Hindlimb muscle (tissue), 1 donor: ENCODE measurements at places on chromosomes 4 and X.

DNA sequence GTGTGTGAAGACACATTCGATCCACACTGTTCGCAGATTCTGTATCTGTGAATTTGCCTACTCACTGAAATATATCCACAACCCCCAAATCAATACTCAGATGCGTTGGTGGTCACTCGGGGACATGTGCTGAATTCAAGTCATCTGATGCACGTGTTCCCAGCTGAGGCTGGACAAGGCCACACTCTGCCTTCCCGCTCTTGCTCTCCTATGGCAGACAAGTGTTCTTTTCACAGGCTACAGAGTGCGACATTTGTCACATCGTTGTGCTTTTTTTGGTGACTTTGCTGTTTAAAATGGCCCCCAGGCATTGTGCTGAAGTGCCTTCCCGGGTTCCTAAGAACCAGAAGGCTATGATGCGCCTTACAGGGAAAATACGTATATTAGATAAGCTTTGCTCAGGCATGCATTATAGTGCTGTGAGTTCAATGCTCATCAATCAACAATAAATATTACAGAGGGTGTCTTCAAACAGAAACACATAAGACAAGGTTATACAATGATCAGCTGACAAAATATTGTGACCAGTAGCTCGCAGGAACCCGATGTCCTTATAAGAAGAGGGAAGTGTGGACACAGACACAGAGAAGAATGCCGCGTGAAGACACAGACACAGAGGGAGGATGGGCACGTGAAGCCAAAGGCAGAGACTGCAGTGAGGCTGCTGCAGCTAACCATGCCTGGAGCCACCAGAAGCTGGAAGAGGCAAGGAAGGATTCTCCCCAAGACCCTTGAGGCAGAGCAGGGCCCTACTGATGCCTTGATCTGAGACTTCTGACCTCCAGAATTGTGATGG is 42.0 kb downstream of the IRF2 start:
- no peak for DNase-seq

DNA sequence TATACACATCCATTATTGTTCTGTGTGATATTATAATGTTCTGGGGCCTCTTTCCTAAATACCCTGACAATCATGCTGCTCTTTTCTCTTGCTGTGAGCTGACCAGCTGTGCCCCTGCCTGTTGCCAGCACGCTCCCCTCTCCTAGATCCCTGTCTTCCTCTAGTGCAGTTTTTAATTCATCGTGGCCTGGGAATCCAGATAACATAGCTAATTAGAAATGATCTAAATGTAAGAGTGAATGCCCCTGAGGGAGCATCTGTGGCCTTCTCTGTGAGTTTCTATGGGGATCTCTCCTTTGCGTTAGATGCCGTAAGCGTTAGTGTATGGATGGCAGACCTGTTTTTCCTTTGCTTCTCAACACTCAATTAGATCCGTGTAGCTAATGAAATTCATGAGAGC is 434.3 kb downstream of the SPRY1 start:
- no peak for DNase-seq

- DNase-seq = no peak
Observed at GRCh38 chr4:102301167-102301566, 44.1 kb downstream of the SLC39A8 start.

DNA sequence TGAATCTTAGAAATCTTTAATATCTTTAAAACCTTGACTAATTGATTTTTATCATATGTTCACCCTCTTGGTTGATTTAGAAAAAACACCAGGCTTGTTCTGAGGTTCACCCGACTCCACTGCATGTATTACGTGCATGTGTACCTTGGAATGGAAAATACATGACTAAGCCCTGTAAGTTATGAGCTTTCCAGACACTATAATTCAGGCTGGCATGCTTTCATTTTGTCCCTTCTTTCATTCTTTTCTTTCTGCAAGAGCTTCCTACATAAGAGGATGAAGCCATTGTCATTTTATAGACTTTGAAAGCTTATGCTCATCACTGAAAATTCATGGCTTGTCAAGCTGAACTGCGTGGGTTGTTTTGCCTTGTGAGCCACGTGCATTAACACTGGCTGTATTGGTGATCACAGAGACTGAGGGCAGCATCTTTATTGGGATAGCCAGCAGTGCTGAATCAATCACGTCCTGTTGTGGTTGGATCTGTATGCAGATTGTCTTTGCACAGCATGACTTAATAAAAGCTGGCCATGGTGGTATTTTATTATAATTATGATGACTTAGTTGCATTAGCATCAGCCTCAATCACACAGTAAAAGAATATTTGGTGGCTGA is 141.9 kb downstream of the SLIT2 start:
- peak; percentile 38 for DNase-seq

DNA sequence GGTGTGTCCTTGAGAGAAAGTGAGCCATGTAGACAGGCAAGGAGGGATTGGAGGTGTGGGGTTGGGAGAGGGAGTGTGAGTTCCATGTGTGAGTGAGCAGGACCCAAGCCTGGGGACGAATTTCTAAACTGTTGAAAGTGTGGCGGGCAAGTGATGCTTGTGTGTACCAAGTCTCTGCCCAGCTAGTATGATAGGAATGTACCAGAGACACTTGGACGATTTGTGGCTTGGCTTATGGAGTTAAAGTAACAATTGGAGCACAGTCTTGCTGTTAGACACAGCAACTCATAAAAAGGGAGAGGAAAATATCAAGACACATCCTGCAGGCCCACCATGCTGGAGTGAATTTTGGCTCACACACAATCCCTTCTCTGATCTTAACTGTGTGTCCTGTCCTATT is 8.5 kb downstream of the PTTG2 start:
- no peak for DNase-seq

GRCh38 chrX:38746102-38746501 is 55.2 kb upstream of the MID1IP1 start:
- no peak for DNase-seq

DNA sequence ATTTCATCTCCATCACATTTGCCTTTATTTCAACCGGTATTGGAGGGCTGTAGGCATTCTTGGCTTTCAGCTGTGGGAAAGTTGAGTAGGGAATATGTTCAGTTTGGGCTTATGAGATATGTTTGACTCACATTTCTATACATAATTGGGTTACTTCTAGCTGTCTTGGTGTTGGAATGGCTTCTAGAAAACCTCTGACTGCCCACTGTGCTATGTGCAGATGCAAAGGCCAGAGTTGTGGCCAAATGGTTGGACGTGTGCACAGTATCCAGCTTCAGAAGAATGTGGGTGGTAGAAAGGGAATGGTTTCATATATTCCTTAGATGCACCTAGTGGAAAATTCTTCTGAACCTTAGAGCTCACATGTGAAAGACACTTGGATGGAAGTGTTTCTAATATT is 92.6 kb upstream of the H2AZ1 start:
- DNase-seq = no peak

GRCh38 chrX:327660-328126 is 9.1 kb upstream of the GTPBP6 start:
- DNase-seq = no peak

DNA sequence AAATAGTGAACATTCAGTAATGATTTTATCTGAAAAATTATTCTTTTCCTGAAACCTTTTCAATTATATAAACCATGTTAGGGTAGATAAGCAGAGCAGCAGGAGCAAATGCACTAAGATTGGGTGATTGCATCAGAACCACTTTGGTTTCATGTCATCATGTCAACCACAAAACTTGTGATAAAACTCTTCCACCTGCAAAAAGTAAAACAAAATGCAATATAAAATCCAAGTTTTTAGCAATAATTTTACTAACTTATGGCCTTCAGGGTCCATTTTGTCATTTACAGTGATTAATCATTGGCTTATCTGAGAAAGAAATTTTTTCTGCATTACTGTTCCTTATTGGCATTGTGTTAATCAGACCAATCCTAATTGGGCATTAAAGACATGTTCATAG is 42.4 kb downstream of the NHS start:
- no peak for DNase-seq

GRCh38 chr4:17619416-17620105 is 5.1 kb downstream of the MED28 start:
- DNase-seq = no peak

GRCh38 chr4:77036206-77036605 is 39.6 kb downstream of the CCNI start:
- no peak for DNase-seq

- no peak for DNase-seq
Observed at GRCh38 chrX:130516123-130516522, 114.3 kb downstream of the RBMX2 start.

GRCh38 chr4:184648054-184648312 is 1.3 kb downstream of the CASP3 start:
- no peak for DNase-seq

DNA sequence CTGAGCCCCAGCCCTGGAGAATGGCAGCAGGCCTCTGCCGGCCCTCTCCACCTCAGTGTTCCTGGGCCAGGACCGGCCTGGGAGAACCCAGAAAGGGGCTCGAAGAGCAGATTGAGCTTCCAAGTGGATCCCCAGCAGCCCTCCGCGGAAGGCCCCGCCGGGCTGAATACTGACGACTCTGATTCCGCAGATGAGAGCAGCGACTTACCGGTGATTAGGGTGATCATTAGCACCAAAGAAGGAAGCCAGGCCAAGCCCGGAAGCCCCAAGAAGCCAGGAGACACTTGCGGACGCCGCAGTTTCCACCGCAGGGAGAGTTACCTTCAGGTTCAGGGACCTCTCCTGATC is 876 bp downstream of the LOC101059915 start:
- no peak for DNase-seq

GRCh38 chr4:169234137-169234855 is 36.5 kb downstream of the SH3RF1 start:
- DNase-seq = no peak

DNA sequence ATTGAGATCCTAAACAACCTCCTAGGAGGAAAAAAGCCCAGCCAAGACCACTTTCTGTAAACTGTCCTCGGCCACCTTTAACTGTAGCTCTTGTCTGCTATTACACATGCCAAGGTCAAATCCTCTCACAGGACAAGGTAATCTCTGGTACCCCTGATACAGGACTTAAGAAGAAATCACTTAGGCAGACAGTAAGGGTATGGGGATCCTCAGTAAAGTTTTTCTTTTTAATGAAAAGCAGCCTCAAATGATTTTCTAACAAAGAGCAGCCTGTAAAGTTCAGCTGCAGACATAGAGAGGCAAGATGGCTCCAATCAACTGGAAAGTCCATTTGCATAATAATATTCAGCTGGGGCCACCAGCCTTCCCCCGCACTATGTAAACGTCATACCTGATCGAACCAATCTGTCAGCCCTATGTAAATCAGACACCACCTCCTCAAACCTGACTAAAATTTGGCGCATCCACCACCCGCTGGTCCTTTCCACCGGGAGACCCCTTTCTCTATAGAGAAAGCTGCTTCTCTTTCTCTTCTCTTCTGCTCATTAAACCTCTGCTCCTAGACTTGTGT is 14.6 kb upstream of the MPP1 start:
- no peak for DNase-seq

- DNase-seq = no peak
Observed at GRCh38 chr4:2923141-2923551, 40.1 kb downstream of the NOP14 start.

- DNase-seq = peak; percentile 82
Observed at GRCh38 chr4:1410491-1411325, 4.5 kb upstream of the NKX1-1 start.

DNA sequence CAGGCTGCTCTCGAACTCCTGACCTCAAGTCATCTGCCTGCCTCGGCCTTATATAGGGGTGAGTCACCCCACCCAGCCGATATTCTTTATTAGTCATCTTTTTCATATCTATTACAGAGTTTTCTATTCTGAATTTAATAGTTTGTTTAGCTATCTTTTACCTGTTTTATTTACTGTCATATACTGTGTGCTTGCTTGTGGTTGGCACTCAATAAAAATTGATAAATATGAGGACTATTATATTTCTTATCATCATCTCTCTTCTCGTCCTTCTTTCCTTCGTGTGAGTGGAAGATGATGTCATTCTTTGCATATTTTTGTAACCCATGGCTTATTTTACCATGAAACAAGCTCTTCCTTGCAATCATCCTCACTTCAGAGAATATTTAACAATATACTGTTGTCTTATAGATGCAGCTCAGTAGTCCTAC is 265.5 kb downstream of the ARHGAP24 start:
- no peak for DNase-seq

DNA sequence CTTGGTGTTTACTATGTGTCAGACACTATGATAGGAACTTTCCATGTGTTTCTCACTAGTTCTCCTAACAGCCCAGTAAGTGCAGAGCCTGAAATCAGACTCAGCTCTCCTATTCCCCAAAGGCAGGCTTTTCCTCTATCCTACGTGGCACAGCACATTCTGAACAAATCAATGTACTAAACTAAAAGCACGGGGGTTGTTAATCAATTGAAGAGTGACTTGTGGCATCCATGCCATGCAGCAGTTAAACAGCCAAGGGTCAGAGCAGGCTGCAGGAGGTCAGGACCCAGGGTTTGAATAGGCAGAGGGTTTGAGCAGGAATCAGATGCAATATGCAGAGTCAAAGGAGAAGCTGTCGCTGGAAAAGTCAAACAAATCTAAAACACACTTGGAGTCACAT is 289.7 kb upstream of the LDB2 start:
- peak; percentile 54 for DNase-seq

GRCh38 chr4:1035510-1035909 is 24.1 kb downstream of the FGFRL1 start:
- no peak for DNase-seq

- DNase-seq = no peak
Observed at GRCh38 chr4:81538716-81539427, 67.2 kb upstream of the RASGEF1B start.

GRCh38 chrX:15678339-15678738 is 13.7 kb upstream of the CLTRN start:
- no peak for DNase-seq

GRCh38 chr4:7247521-7247920 is 55.2 kb downstream of the SORCS2 start:
- no peak for DNase-seq

DNA sequence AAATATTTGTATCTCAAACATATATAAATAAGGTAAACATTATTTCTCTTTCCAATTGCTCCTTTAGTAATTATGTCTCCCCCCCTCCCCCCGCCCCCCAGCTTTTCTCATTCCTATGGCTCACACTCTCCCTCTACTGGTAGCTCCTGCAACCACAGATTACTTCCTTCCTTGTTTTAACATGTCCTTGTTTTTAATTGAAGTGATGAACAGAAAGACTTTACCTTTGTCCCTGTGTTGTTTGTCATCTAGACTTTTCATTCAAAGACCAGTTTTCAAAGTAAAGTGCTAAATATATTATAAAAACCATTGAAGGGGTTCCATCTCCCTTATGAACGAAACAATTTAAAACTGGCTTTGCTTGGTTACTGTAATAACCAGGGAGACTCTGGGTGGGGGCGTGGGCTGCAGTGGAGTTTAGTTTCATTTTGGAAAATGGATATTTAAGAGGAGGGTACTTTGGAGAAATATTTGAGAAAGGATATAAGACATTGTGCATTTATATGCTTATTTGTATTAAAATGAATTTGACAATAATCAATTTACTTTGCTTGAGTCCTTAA is 352.9 kb downstream of the RAPGEF2 start:
- DNase-seq = no peak

DNA sequence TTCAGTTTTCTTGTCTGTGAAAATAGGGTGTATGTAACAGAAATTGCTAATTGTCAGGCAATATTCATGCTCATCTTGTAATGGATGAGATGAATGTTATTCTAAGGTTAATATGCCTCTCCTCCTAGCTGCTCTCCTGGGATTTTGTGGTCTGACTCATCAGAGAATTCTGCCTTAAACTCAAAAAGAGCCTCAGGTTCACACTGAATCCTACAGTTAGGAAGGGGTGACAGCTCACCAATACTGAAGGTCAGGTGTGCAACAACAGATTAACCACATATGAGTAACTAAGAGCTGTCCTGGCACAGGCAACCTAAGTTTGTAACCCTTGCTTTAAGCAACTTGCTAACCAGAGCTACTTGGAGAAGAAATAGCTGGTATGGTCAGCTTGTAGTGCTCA is 197.7 kb downstream of the SPATA18 start:
- no peak for DNase-seq
